ENCODE measurements at places on chromosomes 3 and 15. TPM values are rescaled to one million over a fixed set of nuclear protein-coding genes. Genes with fewer than 3 reads are reported as not detected.

DNA sequence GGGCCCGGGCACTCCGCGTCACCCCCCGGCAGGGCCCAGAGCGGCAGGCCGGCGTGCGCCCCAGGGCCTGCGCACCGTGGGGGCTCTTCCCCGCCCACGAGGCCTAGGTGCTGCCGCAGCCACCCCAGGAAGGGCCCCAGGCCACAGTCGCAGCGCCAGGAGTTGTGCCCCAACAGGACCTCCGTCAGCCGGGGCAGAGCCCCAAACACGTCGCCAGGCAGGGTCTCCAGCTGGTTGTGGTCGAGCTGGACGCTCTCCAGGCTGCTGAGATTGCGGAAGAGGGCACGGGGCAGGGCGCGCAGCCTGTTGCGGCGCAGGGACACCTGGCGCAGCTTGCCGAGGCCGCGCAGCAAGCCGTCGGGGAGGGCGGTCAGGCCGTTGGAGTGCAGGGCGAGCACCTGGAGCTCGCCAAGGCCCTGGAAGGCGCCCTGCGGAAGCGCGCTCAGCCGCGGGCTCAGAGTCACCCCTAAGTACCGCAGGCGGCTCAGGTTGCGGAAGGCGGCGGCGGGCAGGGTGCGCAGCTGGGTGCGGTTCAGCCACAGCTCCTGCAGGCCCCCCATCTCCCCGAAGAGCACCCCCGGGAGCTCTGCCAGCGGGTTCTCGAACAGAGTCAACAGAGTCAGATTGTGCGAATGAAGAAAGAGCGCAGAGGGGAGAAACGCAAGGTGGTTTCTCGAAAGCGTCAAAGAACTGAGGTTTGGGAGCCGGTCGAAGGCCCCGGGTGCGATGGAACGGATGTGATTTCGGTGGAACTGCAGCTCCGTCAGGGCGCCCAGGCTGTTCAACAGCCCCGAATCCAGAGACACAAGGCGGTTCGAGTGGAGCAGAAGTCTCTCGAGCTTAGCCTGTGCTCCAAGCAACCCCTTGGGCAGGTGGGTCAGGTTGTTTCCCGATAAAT lies 2.0 kb downstream of the GP5 start:
- H3K36me3 ChIP-seq, result no peaks in the 10 kb centered on the region
- peak overlapping the region; percentile 54 for H3K27ac ChIP-seq
- peak overlapping the region; percentile 1 for H3K4me3 ChIP-seq
- peak; percentile 60 for DNase-seq

DNA sequence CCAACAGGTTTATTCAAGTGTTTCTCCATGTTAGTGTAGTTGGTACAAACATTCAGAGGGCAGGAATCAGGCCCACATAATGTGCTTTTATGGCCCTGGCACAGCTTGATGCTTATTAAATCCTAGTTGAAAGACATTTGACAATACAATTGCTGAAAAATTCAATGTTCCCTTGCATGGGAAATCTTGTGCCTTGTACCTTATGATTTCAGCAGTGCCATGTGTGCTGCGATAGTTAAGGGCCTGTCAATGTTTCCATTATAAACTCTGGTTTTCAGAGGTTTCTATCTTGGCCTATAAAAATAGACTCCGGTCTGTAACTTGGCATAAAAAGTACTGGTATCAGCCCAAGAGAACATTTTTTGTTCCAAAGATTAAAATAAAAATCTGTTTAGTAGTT lies 207.2 kb downstream of the TBC1D5 start:
- peaks cover 5% of the 10 kb centered on the region for H3K4me1 ChIP-seq
- no peaks in the 10 kb centered on the region for H3K36me3 ChIP-seq
- no peak overlapping the region for H3K4me3 ChIP-seq
- DNase-seq, result no peak
- no peak overlapping the region for H3K27ac ChIP-seq

- H3K27me3 ChIP-seq, result no peaks in the 10 kb centered on the region
- H3K27ac ChIP-seq, result no peak overlapping the region
- H3K4me3 ChIP-seq, result no peak overlapping the region
- no peaks in the 10 kb centered on the region for H3K36me3 ChIP-seq
Observed at GRCh38 chr3:47901280-47901833, 98.4 kb downstream of the DHX30 start.

GRCh38 chr15:54091651-54092050 lies 113.4 kb downstream of the UNC13C start:
- no peak for DNase-seq
- no peaks in the 10 kb centered on the region for H3K27me3 ChIP-seq

DNA sequence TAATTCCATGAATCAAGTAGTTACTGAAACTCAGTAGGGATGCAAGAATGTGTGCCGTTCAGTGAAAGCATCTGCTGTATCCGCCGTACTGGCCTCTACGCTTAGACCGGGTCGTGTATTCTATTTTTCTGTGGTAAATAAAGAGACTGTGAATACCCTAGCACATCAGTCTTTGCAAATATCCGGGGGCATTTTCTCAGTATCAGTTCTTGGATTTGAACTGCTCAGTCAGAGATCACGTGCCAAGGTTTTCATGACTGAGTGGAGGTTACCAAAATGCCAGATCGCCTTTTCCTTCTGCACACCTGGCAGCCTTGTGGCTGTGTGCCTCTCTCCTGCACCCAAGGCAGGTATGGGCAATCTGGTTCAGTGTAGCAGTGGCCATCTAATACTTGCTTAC lies 377.0 kb downstream of the OCA2 start:
- no peak for DNase-seq
- H3K27ac ChIP-seq, result no peak overlapping the region
- no peaks in the 10 kb centered on the region for H3K27me3 ChIP-seq
- H3K4me3 ChIP-seq, result no peak overlapping the region
- no peaks in the 10 kb centered on the region for H3K36me3 ChIP-seq

GRCh38 chr3:179454887-179455286 lies 3.6 kb upstream of the GNB4 start:
- no peak for DNase-seq
- H3K4me1 ChIP-seq, result no peaks in the 10 kb centered on the region
- H3K27ac ChIP-seq, result no peak overlapping the region
- no peak overlapping the region for H3K4me3 ChIP-seq
- no peaks in the 10 kb centered on the region for H3K27me3 ChIP-seq

GRCh38 chr15:48120745-48121144 lies at the start of gene SLC24A5:
Gene SLC24A5, plus strand, starts transcription at chr15:48120990. Its CDS starts 55 bp downstream, at chr15:48121045.
- DNase-seq, result no peak
- no peaks in the 10 kb centered on the region for H3K4me1 ChIP-seq
- H3K36me3 ChIP-seq, result no peaks in the 10 kb centered on the region

GRCh38 chr15:90037961-90038631 lies 37.0 kb downstream of the ZNF710 start:
- H3K4me3 ChIP-seq, result no peak overlapping the region
- H3K27me3 ChIP-seq, result no peaks in the 10 kb centered on the region
- DNase-seq, result no peak
- H3K36me3 ChIP-seq, result no peaks in the 10 kb centered on the region

DNA sequence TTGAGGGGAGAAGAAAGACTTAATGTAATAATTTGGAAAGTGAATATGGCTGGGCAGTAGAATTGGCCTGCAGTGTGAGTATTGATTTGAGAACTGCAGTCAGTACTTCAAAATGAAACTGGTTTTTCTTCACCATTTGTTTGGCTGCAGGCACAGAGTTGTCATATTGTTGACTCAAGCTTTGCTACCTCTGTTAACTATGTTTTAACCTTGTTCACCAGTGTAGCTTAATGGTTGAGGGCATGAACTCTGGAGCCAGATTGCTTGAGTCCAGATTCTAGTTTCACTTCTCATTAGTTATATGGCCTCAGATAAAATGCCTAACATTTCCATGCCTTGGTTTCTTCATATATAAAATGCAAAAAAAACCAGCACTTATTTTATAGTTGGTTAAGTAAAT lies 64.1 kb downstream of the CFAP44 start:
- H3K4me1 ChIP-seq, result no peaks in the 10 kb centered on the region
- no peak for DNase-seq
- no peak overlapping the region for H3K27ac ChIP-seq
- H3K36me3 ChIP-seq, result no peaks in the 10 kb centered on the region
- H3K4me3 ChIP-seq, result no peak overlapping the region
- no peaks in the 10 kb centered on the region for H3K27me3 ChIP-seq

DNA sequence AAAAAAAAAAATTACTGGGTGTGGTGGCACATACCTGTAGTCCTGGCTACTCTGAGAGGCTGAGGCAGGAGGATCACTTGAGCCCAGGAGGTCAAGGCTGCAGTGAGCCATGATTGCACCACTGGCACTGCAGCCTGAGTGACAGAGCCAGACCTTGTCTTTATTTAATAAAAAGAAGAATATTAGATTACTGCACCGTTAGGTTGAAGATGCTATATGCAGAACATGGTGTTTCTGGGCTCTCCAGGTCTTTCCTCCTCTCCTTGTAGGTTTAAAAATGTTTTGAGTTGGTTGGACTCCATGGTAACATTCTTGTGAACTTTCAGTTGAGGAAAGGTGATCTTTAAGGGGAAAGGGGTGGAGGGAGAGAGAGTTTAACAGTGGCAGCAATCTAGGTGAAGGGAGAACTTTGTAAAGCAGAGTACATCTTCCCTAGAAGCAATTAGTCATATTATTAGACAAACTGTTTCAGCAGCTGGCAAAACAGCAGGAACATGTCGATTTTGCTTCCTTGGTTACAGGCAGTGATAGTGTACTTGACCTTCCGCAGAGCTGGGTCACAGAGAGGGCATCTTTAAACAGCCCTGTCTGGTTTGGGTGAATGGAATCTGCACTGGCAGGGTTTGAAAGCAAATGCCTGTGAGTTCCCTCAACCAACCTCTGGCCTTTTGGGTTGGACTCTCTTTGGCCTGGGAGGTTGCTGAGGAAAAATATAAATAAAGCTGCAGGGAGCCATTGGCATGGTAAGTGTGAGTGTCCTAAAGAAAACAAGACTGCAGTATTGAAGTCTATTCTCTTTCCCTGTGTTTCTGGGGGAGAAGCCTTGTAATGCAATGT lies 42.8 kb downstream of the NR2C2 start:
- H3K4me3 ChIP-seq, result no peak overlapping the region
- H3K27ac ChIP-seq, result no peak overlapping the region
- DNase-seq, result peak; percentile 50
- peaks cover 12% of the 10 kb centered on the region for H3K4me1 ChIP-seq

DNA sequence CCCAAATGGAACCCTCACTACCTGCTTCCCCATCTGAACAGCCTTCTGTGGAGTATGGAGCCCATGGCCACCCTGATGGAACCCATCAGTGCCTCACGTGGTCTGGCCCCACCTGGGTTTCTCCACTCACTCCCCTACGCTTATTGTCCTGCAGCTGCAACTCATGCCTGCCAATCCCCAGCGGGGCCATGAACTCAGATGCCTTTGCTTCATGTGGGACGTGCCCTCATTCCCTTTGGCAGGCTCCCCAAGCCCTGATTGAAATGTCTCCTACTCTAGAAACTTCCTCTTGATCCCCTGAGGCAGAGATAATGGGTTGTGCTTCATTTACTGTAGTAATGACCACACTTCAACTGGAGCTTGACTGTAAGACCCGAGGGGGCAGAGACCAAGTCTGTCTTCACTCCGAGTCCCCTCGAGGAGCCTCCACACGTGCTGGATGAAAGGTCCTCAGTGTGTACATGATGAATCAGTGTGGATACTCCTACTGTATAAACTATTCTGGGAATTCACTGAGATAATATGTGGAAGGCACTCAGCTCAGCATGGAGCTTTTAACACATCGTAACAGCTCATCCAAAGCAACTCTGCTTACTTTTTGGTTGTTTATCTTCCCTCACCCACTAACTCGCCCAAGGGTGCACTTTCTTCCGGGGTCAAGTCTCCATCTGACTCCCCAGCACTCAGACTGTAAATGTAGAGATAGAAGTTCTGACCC lies 232.8 kb upstream of the BHLHE40 start:
- H3K27ac ChIP-seq, result no peak overlapping the region
- no peak overlapping the region for H3K4me3 ChIP-seq

DNA sequence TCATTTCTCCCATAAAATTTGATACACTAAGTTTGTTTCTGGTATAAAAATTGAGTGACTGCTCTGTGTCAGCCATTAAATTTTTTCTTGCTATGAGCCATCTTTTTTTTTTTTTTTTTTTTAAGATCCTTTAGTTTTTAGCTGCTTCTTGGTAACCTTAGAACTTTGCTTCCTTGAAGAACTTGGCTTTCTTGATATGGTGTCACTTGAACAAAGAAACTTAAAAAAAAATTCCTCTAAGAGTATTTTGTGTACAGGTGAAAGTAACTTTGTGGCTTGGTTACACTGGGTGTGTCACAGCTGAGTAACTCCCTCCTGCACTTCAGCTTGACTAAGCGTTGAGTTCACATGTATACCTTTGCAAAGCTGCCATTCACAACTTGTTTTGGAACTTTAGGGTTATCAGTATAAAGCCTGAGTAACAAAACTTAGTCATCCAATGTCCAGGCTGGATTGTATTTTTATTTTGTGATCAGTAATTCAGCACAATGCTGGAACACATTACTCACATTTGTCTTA lies 6.5 kb downstream of the CHD2 start:
- peak overlapping the region; percentile 72 for H3K27ac ChIP-seq
- peaks cover 17% of the 10 kb centered on the region for H3K4me1 ChIP-seq
- H3K27me3 ChIP-seq, result no peaks in the 10 kb centered on the region
- H3K4me3 ChIP-seq, result no peak overlapping the region

- no peaks in the 10 kb centered on the region for H3K27me3 ChIP-seq
- no peaks in the 10 kb centered on the region for H3K4me1 ChIP-seq
- no peaks in the 10 kb centered on the region for H3K36me3 ChIP-seq
- no peak overlapping the region for H3K4me3 ChIP-seq
- DNase-seq, result no peak
- H3K27ac ChIP-seq, result no peak overlapping the region
Observed at GRCh38 chr3:41502023-41502422, 302.7 kb downstream of the CTNNB1 start.

GRCh38 chr15:61869656-61870055 lies 190.6 kb downstream of the VPS13C start:
- H3K4me1 ChIP-seq, result no peaks in the 10 kb centered on the region
- DNase-seq, result no peak
- no peak overlapping the region for H3K27ac ChIP-seq

DNA sequence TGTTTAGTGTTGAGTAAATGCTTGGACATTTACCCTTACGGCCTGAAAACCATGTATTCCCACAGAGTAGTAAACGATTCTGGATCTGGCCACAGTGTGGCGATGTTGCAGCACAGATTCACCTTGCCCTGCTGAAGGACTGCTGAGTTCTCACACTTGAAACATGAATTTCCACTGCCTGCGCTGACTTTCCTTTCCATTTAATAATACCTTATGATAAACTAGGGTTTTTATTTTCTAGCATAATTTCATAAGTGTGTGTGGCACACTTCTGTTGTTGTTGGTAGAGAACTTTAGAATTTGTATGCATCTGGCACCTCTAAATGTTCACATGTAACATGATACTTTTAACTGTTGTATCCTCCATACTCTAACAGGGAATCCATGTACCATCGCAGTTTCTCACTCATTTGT lies 53.9 kb downstream of the C3orf38 start:
- no peak overlapping the region for H3K27ac ChIP-seq
- no peaks in the 10 kb centered on the region for H3K4me1 ChIP-seq
- no peak overlapping the region for H3K4me3 ChIP-seq
- no peaks in the 10 kb centered on the region for H3K27me3 ChIP-seq

- H3K27ac ChIP-seq, result no peak overlapping the region
- H3K27me3 ChIP-seq, result no peaks in the 10 kb centered on the region
- H3K4me3 ChIP-seq, result no peak overlapping the region
- H3K4me1 ChIP-seq, result no peaks in the 10 kb centered on the region
- no peak for DNase-seq
- no peaks in the 10 kb centered on the region for H3K36me3 ChIP-seq
Observed at GRCh38 chr3:190209533-190209932, 88.8 kb upstream of the P3H2 start.

GRCh38 chr3:100030346-100030745 lies 84.0 kb downstream of the FILIP1L start:
- no peak overlapping the region for H3K27ac ChIP-seq
- no peak overlapping the region for H3K4me3 ChIP-seq
- H3K4me1 ChIP-seq, result peaks cover 8% of the 10 kb centered on the region
- no peak for DNase-seq
- H3K36me3 ChIP-seq, result no peaks in the 10 kb centered on the region

Gene GOLGA6D
- total RNA-seq, result not detected

Gene SCN5A
- total RNA-seq, result 4.7 TPM

Gene FBXL2
- total RNA-seq, result 10.1 TPM

Gene PDCD10
- 30.5 TPM for total RNA-seq

Gene LIPH
- 1.0 TPM for total RNA-seq

Gene CELSR3
- 1.7 TPM for total RNA-seq

Data from ovary (tissue), 10 donors.